ENCODE measurements at places on chromosomes 3 and 15. TPM values are rescaled to one million over a fixed set of nuclear protein-coding genes. Genes with fewer than 3 reads are reported as not detected.

SYNM gene
- polyA plus RNA-seq = 66.6 TPM

PLA2G4E gene
- polyA plus RNA-seq = 2.3 TPM

PARP14 gene
- 8.7 TPM for polyA plus RNA-seq

SHF gene
- polyA plus RNA-seq = 9.3 TPM

INSYN1 gene
- polyA plus RNA-seq = 3.4 TPM

IQCF5 gene
- not detected for polyA plus RNA-seq

ASB14 gene
- 1.2 TPM for polyA plus RNA-seq

ARL14 gene
- not detected for polyA plus RNA-seq

FMN1 gene
- 1.0 TPM for polyA plus RNA-seq

ST8SIA2 gene
- 19.3 TPM for polyA plus RNA-seq

LSAMP gene
- polyA plus RNA-seq = 10.6 TPM

SENP7 gene
- 31.0 TPM for polyA plus RNA-seq

ETFA gene
- 134 TPM for polyA plus RNA-seq

VPS13C gene
- polyA plus RNA-seq = 24.4 TPM

ROPN1B gene
- polyA plus RNA-seq = 0.35 TPM

TGM5 gene
- 0.07 TPM for polyA plus RNA-seq

SPESP1 gene
- polyA plus RNA-seq = 7.7 TPM

THAP10 gene
- polyA plus RNA-seq = 2.7 TPM

SST gene
- polyA plus RNA-seq = 2.5 TPM

CTXND1 gene
- polyA plus RNA-seq = 0.69 TPM

ROBO2 gene
- 2.8 TPM for polyA plus RNA-seq

SPINT1 gene
- 1.0 TPM for polyA plus RNA-seq

GOLGA8T gene
- not detected for polyA plus RNA-seq

CPLX3 gene
- not detected for polyA plus RNA-seq

KCTD6 gene
- polyA plus RNA-seq = 15.7 TPM

ARPC4 gene
- 82.5 TPM for polyA plus RNA-seq

VWA5B2 gene
- polyA plus RNA-seq = 0.52 TPM

C2CD4A gene
- polyA plus RNA-seq = 0.06 TPM

OR5K3 gene
- polyA plus RNA-seq = not detected

TM4SF4 gene
- not detected for polyA plus RNA-seq

MUC4 gene
- 1.1 TPM for polyA plus RNA-seq

ABI3BP gene
- polyA plus RNA-seq = 224 TPM

NIPA2 gene
- polyA plus RNA-seq = 46.8 TPM

KNG1 gene
- 0.52 TPM for polyA plus RNA-seq

PLOD2 gene
- 15.3 TPM for polyA plus RNA-seq

PLSCR1 gene
- 22.8 TPM for polyA plus RNA-seq

MME gene
- polyA plus RNA-seq = 11.1 TPM

RETNLB gene
- 0.50 TPM for polyA plus RNA-seq

LRRC31 gene
- polyA plus RNA-seq = not detected

GNB4 gene
- polyA plus RNA-seq = 36.0 TPM

LTF gene
- 3.7 TPM for polyA plus RNA-seq

Data from muscle of leg (tissue), 16 donors.